Renal cortical epithelial cell (primary cell): ENCODE measurements at places on chromosomes 6 and 20.

DNA sequence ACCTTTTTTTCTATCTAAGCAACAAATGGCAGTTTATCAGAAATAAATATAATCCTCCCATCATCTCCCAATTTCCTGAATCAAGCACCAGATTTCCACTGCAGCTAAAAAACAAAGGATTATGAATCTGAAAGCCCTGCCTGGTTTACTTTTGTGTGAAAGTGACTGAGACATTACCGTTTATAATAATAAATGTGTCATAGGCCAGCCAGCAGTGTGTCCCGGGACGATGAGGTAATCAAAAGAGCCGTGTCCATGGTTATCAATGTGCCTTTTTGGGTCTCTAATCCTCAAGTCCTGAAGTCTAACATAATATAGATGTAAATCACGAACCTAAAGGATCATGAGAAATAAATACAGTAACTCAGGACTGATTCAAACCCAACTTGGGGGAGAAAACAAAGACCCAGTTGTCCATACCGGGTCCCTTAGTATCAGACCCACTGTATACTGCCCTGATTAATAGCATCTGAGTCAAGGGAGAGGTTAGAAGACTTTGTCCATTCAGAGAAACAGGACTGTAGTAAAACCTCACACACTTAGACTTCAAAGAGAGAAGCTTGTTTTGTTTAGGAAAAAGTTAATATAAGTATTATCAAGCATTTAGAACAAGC is 149.1 kb downstream of the SASH1 start:
- no peak for DNase-seq

- no peak for DNase-seq
Measured at GRCh38 chr6:144305567-144305966, 20.4 kb downstream of the UTRN start.

DNA sequence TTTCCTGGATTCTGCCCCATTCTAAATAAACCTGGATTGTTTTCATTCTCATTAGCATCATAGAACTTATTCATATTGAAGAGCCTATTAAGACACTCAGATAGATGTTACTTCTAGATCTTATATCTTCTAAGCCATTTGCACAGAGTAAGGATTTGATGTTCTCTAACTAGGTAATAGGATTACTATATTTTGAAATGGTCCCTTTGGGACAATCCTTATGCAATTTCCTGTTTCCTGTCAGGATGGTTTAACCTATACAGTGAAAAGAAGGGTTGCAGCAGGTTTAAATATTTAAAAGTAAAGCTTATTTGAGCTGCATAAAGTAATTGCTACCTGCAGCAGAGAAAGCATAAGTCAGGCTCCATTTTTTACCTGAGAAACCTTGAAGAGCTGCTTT is 860.1 kb downstream of the TFAP2A start:
- DNase-seq, result no peak

DNA sequence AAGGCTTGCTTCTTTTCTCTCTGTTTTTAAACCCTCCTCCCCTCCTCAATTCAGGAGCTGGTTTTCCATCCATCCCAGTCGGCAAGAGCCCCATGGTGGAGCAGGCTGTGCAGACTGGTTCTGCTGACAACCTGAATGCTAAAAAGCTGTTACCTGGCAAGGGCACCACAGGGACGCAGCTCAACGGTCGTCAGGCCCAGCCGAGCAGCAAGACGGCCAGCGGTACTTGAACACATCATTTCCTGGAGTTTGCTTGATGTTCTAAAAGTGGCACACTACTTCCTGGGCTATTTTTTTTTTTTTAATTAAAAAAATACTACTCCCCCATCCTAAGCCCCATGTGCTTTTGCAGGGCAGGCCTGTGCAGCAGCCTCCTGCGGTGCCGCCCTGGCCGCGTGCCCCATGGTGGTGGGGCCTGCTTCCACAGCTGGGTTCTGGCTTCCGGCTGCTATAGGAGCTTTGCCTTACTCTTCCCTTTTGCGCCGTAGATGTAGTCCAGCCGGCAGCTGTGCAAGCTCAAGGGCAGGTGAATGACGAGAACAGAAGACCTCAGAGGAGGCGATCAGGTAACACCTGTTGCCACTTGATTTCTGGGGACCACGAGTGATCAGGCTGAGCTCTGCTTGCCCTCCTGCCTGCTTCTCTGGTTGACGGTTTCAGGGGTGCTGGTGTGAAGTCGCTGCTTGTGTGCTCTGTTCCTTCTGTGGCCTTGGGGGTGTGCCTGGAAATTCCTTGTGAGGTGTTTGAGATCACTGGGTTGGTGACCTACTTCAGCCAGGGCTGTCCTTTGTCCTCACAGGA is 7.7 kb downstream of the LSM14B start:
- no peak for DNase-seq

DNA sequence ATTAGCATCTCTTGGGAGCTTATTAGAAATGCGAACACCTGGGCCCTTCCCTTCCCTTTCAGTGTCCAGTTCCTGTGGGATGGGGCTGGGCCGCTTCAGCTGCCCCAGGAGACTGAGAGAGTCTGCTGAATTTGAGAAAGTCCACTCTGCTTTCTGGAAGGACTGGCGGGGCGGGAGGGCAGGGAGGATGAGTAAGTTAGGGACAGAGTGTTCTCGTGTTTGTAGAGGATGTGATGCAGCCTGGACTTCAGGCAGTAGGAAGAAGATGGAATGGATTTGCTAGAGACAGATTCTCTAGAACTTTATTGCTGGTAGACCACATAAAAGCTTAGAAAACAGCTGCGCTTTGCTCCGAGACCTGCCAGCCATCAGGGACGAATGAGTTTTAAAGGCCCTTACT is 1.1 kb upstream of the TULP4 start:
- DNase-seq, result no peak

DNA sequence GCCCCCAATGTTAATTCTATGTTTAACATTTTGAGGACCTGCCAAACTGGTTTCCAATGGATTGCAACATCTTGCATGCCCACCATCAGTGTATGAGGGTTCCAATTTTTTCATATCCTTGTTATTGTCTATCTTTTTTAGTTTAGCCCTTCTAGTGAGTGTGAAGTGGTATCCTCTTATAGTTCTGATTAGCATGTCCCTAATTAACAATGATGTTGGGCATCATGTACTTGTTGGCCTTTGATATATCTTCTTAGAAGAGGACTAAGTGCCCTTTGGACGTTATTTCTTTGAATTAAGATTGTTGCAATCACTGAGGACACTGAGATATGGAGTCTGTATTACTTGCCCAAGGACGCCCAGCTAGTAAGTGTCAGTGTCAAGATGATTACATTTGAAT is 22.3 kb downstream of the GCNT2 start:
- no peak for DNase-seq
